ENCODE measurements at places on chromosomes 2 and 18. TPM values are rescaled to one million over a fixed set of nuclear protein-coding genes. Genes with fewer than 3 reads are reported as not detected.

Gene RAD51AP2
- not detected for total RNA-seq

Gene IL36B
- not detected for total RNA-seq

DNA sequence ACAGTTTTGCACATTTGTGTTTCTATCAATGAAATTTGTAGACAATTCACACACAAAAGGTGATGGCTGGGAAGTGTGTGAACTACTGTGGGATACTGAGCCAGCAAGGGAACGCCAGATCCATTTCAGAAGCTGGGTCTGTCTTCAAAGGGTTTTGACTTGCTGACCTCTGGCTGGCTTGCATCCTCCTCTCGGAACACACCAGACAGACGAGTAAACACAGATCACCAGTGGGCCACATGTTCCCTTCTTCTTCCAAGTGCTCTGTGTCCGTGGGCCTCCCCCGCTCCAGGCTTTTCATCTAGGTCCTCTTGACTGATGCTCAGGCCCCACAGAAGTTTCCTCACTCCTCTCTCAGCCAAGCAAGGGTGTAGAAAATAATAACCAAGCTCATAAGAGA, 122.2 kb upstream of the OSR1 start:
- DNase-seq: no peak

- no peak for DNase-seq
Measured at GRCh38 chr2:161384864-161385263, 31.2 kb upstream of the TBR1 start.

GRCh38 chr2:38866773-38867443, 8.8 kb downstream of the DHX57 start:
- no peak for DNase-seq

DNA sequence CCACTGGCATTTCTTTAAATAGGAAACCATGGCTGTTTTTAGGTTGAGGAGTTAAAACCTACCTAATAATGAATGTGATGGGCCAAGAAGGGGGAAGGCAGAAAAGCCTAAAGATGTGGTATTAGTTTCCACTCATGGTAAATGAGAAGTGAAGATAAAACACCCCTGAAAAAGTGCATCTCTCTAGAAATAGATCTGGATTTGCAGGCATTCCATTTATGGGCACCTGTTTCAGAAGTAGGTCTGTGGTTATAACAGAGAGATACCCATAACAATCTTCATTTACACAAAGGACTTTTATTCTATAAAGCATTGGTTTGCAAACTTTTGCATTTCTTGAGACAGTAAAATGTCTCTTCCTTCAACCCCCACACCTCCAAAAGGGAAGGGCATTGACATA, 62.1 kb downstream of the PRKCE start:
- DNase-seq: no peak
